ENCODE measurements at places on chromosomes 2 and 18.

- no peak for DNase-seq
Observed at GRCh38 chr2:159677654-159678053, 34.7 kb upstream of the MARCHF7 start.

- DNase-seq = no peak
Observed at GRCh38 chr2:233041722-233042323, 9.4 kb downstream of the NEU2 start.

- no peak for DNase-seq
Observed at GRCh38 chr2:237927986-237928385, 38.8 kb upstream of the UBE2F start.

- no peak for DNase-seq
Observed at GRCh38 chr2:1548910-1549673, 135.8 kb downstream of the TPO start.

DNA sequence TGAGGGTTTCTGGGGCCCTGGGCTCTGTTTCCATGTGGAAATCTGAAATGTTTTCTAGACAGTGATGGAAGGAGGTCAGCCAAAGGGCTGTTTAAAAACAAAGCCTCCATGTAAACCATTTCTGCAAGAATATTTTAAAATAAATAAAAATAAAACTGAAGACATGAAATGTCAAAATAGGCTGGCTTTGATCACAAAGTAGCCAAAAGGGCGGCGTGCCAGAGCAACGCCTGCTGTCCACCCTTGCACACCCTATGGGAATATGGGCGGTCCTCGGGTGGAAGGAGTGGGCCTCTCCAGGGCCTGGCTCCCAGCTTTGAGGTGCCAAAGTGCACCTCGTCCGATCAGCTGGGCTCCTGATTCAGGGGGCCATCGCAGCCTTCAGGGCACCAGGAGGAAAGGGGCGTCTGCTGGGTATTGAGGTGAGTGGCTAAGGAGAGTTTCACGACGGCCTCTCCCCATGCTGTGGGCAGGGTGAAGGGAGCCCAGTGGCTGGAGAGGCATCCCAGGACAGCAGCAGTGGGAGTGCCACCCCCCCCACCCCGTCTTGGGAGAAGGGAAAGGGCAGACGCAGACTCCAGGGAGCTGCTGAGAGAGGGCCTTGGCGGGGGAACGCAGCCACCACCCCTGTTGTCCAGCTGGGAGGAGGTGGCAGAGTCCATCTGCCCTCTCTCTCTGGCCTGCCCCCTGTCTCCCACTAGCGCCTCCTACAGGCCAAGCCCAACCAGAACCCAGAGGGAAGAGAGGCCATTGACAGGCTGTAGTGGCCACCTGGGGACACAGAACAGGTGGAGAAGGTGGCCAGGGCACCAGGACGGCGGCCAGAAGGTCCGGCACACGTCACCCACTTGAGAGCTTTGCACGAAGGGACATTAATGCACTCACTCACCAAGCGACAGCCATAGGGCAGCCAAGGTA lies 5.7 kb upstream of the ERFE start:
- DNase-seq = no peak
